ENCODE measurements at places on chromosomes 12 and 14.

- no peak for DNase-seq
Measured at GRCh38 chr14:82091097-82091496, 557.4 kb upstream of the SEL1L start.

DNA sequence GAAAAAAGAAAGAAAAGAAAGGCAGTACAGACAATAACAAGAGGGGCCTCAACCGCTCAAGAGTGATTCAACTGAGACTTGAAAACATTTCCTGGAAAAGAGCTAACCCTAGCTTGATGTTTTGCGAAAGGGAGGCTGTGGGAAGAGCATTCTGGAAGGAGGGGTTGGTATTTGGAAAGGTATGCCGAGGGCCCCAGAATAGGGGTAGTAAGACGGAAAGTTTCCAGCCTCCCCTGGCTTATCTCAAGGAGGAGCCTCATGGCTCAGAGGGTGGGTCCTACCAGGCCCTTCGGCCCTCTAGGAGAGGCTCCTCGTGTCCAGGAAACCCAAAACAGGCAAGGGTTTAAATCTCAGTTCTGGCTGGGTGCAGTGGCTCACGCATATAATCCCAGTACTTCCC, 8.4 kb downstream of the RNU4-2 start:
- DNase-seq: no peak

DNA sequence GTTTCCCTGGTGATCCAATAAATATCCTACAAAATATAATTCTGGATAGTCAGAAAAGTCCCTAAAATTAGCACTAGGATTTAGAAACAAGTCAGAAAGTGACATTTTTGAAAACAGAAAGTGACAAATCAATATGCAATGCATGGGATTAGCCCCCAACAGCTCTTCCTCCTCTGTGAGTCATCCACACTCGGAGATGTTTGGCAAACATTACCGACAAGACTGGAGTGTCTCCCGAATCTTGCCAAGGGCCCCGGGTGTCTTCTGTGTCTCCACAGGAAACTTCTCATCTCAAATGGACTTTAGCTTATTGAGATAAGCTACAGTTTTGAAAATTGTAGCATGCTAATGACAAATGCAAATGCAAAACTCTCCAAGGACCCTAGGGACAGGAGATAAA, 398.9 kb upstream of the CCDC196 start:
- no peak for DNase-seq

DNA sequence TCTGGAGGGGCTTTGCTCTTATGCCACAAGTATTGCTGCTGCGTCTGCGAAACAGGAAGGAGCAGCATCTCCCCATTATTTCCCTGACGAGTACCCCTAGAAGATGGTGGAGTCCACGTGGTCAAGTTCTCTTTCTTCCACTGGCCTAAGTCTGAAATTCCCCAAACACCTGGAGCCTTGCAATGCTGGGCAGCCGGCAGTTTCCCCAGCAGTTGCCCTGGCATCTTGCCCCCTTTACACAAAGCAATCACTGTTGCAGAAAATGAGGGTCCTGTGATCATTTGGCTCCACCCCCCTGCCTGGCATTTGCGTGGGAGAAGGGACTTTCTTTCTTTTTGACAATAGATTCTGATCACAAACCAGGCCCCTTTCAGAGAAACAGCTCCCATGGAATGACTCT, 56.9 kb downstream of the FOS start:
- DNase-seq: no peak

DNA sequence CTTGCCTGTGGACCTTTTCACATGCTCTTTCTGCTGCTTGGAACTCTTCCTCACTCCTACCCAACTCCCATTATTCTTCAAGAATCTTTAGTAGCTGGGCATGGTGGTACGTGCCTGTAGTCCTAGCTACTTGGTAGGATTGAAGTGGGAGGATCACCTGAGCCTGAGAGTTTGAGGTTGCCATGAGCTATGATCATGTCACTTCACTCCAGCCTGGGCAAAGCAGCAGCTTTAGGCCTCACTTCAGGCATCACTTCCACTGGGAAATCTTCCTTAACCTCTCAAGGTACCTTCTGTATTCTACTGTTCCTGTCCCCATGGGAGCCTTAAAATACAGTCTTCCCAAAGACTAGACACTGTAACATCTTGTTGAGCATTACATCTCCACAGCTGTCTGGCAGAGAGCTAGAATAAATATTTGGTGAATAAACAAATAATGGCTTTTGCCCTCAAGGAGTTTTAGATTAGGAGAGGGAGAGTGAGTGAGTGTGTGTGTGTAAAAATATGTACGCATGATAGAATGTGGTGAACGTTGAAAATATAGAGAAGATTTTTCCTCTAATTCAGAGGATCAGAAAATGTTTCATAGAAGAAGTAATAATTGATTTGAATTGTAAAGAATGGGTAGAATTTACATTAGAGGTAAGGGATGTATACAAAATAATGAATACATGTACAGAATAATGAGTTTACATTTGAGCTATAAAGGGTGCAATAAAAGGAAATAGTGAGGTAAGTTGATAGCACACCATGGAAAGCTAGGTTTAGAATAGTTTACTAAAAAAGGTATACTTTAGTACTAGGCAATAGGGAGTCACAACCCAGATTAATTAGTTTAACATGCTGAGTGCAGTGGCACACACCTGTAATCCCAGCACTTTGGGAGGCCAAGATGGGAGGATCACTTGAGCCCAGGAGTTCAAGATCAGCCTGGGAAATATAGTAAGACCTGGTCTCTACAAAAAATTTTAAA, 29.2 kb upstream of the BMAL2 start:
- no peak for DNase-seq

DNA sequence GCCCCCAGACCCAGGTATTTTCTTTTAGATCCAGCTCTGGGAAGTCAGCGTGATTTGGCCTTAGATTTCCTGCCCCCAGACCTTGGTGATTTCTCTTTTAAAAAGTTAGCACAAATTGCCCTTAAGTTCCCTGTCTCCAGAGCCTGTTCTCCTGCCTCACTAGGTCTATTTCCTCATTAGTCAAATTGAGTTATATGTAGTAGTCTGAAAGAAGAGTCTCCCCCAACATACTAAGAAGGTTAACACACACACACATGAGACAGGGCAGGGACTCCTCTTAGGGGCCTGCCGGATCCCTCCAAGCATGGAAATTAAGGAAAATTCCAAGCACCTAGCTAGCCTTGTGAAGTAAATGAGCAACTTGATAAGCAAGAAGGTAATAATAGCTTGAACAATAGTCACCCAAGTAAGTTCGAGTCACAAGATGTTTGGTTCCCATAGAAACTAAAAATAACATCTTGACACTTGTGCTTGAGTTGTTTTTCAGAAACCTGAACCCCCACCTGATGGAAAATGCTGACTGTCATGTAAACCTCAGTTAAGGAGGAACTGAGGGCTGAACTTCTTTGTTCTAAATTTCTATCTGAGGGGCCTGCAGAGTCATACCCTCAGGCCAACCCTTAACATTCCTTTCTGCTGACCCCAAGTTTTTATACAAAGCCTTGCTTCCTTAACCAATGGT, 51.6 kb downstream of the CAND1 start:
- DNase-seq: no peak

DNA sequence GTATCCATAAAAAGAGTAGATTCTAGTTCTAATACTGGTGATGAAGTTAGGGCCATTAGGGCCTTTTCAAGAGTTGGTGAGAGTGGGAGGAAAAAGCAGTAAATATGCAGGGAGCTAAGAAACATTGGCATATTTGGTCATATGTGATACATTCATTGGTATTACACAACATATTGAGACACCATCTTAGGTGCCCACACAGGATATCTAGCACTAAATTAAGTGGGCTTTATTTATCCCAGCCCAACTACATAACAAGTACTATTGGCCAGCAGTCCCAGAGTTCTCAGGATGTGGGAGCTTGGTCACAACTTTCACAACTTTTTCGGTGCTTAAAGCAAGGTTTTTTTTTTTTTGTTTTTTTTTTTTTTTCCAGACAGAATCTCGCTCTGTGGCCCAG, 2.0 kb upstream of the ING4 start:
- DNase-seq: no peak

DNA sequence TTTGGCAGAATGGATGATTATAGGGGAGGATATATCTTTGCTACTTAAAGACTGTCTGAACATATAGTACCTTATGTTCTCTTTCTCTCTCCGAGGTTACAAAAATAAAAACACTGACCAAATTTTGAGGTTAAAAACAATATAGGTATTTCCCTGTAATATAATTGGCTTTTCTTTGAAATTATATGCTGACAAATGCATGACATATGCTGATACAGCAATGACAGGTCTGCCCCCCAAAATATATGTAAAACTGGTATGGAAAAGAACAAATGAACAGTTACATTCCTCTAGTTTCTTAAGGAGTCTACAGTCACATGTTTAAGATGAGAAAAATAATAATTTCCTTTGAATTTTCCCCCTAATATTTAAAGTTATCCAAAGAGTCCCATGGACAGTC, 405.7 kb downstream of the SOX5 start:
- no peak for DNase-seq

GRCh38 chr14:64507376-64508156, 3.0 kb downstream of the ZBTB1 start:
- DNase-seq: no peak

- DNase-seq: no peak
Measured at GRCh38 chr12:19121449-19122018, 8.0 kb upstream of the PLEKHA5 start.

GRCh38 chr14:102570334-102570995, 22.0 kb upstream of the RCOR1 start:
- DNase-seq: no peak

- DNase-seq: no peak
Measured at GRCh38 chr12:33586576-33586975, 147.0 kb upstream of the SYT10 start.

DNA sequence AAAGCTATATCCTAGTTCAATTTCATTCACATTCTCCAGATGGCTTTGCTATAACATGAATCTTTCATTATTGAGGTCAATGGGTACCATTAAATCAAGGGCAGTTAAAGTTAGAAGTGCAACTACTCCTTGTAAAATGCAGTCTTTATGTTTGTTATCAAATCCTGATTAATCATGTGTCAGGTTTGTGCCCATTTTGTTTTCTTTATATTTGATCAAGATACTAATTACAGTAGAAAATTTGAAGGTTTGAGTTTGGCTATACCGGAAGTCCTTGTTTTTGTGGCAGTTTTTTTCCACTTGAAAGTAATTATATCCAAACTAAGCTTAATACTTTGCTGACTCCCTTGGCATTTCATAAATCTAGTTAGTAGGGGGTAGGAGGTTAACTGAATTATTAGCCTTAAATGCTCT, 513.0 kb downstream of the DIO2 start:
- no peak for DNase-seq

- DNase-seq: no peak
Measured at GRCh38 chr14:35565871-35566464, 32.0 kb downstream of the INSM2 start.

DNA sequence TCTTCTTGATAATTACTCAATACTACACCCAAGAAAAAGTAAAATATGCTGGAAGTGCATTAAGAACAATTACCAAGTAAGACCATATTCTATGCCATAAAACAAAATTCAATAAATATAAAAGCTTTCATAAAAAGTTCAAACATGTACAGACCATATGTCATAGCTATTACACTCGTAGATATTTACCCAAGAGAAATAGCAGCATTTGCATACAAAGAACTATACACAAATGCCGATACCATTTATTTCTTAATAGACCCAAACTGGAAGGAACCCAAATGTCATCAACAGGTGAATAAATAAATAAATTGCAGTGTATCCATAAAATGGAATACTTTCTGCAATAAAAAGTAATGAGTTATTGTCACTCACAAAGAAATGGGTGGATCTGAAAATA, 78.3 kb upstream of the SLC16A7 start:
- DNase-seq: no peak

- no peak for DNase-seq
Measured at GRCh38 chr12:64740646-64741045, 18.6 kb downstream of the GNS start.

DNA sequence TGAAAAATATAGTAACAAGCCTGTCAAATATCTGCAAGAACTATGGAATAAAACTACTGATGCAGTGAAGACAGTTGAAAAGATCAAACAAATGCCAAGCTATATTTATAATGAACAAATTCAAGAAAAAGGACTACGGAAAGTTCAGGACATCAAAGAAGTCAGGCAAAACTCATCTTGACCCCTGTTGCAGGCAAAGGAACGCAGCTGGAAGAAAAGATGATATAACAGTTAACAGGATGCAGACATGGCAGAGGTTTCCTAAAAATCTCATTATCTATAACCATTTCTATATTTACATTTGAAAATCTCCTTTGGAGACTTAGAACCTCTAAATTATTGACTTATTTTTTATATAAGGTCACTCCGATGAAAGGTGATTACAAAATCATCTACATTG, 34.1 kb downstream of the MDM2 start:
- DNase-seq: no peak

- no peak for DNase-seq
Measured at GRCh38 chr14:105091054-105091516, 25.9 kb upstream of the GPR132 start.

GRCh38 chr12:20101046-20101445, 267.3 kb upstream of the PDE3A start:
- no peak for DNase-seq

- DNase-seq: no peak
Measured at GRCh38 chr12:53049571-53050318, at the start of gene TNS2. Gene TNS2, plus strand, starts transcription at chr12:53050065. Its CDS starts 121 bp downstream, at chr12:53050186.

GRCh38 chr12:41512497-41512896, 324.4 kb downstream of the PDZRN4 start:
- DNase-seq: no peak

GRCh38 chr14:99192830-99193229, 79.2 kb downstream of the BCL11B start:
- no peak for DNase-seq

DNA sequence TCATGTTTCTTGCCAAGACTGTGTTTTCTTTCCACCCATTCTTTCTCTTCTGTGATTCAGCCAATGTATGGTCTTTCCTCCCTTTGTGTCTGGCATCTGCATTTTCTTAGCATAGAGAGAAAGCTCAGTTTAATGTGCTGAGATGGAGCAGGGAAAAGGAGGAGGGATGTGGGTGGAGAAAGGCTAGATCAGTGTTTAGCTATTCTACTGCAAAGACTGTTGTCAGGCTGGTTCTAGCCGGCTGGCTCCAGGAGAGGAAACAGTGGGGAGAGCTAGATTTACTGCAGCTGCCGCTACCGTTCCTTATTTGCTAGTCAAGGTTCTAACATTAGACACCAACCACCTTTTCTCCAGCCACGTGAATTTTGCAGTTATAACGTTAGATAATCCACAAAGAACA, 5.2 kb upstream of the RIMKLB start:
- DNase-seq: no peak

DNA sequence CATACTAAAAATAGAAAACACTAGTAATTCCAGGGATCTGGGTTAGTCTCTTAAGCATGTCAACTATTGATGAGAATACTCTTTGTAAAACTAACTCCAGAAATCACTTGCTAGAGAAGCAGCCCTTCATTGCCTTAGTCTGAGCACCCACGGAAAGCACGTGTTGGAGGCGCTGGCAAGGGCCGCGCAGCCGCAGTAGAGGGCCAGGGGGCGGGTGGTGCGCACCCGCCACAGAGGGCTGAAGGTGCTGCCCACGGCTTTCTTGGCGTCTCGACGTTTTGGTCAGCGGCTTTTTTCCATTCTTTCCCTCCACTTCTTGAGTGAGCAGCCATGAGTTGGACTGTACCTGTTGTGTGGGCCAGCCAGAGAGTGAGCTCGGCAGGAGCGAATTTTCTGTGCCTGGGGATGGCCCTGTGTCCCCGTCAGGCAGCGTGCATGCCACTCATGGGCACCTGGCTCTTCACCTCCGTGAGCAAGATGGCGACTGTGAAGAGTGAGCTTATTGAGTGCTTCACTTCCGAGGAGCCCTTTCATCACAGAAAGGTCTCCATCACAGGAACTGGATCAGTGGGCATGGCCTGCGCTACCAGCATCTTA, 68.4 kb upstream of the PPM1H start:
- DNase-seq: no peak

GRCh38 chr12:62799766-62800406, 135.1 kb downstream of the PPM1H start:
- DNase-seq: no peak

Measured in T-helper 22 cell (primary cell).